ENCODE measurements at places on chromosomes 5 and 9.

DNA sequence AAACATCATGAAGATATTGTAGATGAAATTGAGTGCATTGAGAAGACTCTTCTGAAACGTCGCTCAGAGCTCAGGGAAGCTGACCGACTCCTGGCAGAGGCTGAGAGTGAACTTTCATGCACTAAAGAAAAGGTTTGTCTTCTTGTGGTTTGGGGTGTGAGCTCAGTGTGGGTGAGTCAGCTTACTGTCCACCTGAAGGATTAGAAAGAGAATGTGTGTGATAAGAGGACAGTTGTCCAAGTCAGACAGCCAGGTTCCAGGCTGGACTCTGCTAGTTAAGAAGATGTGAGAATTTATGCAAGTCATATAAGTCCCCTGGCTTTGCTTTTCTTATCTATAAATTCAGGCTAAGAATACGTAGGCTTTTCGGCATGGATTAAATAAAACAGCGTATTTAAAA is 46.9 kb downstream of the RAB14 start:
- DNase-seq = no peak

DNA sequence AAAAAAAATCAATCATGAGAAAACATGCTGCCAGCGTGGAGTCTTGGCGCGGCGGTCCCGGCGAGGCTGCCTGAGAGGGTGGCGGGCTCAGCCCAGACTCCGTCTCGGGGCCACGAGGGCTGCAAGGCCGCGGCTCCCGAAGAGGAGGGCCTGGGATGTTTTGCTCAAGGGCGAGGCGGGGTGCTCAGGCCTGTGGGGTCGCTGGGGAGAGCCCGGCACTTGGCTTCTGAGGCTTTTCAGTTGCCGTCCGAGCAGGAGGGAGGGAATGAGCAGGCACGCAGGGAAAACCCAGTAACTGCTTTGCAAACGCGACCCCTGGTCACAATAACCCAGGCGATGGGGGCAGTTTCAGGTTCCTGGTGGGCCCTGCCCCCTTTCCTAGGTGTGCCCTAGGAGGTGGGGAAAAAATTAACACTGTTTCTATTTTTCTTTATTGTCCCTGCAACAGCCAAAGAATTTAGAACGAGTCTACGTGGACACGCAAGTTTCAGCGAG is 3.2 kb upstream of the IRX2 start:
- DNase-seq = no peak

GRCh38 chr5:95628933-95629332 is 9.0 kb downstream of the GPR150 start:
- no peak for DNase-seq

- DNase-seq = peak; percentile 52
Observed at GRCh38 chr5:134582941-134583340, 49.7 kb downstream of the SAR1B start.

GRCh38 chr9:21684831-21685362 is 117.5 kb upstream of the MTAP start:
- no peak for DNase-seq

DNA sequence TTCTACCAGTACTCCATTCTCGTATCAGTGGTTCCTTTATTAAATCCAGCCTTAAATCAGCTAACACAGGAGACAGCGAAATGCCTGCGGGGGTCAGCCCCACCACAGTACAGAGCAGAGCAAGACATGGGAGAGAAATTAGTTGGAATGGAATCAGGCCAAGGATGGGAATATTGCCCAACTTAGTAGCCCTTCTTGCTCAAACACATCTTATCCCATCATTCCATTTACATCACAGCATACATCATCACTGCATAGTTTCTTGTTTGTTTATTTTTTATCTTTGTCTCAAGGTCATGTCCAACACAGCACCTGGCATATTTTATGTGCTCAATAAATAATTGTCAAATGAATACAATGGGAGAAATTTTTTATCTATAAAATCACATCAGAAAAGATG is 34.3 kb upstream of the DAB2 start:
- DNase-seq = no peak

- no peak for DNase-seq
Observed at GRCh38 chr9:114861922-114862605, 56.2 kb upstream of the TNFSF15 start.

GRCh38 chr5:173786286-173787187 is 101.6 kb upstream of the CPEB4 start:
- no peak for DNase-seq

GRCh38 chr5:160363211-160363610 is 7.2 kb downstream of the C1QTNF2 start:
- peak; percentile 49 for DNase-seq

DNA sequence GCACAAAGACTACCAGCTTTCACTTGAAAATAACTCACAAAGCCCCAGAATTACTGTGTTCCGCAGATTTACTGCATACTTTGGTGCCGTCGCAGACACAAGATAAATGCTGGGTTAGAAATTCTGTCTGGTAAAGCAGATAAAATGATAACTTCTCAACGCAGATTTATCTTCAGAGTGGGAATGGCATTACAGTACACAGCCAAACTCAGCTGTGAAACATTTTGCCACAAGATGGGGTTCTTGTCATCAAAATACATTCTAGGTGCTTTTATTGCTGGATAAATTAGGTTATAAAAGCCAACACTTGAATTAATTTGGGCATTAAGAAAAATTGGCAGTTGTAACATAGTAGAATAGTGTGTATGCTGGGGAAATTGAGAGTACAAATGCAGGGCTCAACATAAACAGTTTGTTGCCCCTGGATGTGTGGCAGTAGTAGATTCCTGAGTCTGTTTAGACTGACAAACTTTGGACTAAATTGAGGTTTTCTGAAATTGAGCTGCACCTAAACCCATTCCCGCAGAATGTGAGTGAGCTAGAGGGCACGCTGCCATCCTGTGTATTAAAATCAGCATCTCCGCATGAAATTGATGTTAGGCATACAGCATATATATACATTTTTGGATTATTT is 61.1 kb downstream of the LMNB1 start:
- DNase-seq = no peak

DNA sequence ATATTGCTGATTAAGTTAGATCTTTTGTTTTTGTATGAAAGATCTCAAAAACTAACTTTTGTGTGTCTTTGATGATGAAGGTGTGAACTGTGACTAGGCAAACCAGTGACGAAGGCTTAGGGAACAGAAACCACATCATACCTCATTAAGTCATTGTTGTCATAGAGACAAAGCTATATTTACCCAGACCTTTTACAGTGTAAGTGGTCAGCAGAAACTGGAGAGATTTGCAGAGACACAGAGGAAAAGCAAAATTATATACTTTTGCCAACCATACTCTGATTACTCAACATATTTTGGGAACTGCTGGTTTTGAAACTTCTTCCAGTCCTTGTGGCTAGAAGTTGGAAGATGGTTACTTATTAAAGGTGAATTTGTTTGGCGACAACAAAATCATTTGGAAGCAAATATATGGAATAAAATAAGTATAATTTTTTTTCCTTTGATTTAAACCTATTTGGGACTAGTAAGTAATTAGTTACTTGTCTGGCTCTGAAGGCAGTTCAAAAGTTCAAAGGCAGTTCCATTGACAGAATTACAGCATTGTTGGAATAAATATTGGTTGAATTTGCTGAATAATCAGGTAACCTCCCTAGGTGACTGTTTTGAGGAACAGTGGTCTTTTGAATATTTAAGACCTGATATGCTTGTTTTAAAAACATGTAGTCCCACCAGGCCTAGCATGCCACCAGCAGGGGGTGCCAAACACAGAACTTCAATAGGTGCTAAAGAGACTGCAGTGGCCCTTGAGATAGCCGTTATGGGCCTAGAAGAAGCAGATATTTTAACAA is 103.8 kb downstream of the RPS23 start:
- DNase-seq = peak; percentile 85

GRCh38 chr9:106970219-106970975 is 107.4 kb downstream of the ZNF462 start:
- DNase-seq = no peak

DNA sequence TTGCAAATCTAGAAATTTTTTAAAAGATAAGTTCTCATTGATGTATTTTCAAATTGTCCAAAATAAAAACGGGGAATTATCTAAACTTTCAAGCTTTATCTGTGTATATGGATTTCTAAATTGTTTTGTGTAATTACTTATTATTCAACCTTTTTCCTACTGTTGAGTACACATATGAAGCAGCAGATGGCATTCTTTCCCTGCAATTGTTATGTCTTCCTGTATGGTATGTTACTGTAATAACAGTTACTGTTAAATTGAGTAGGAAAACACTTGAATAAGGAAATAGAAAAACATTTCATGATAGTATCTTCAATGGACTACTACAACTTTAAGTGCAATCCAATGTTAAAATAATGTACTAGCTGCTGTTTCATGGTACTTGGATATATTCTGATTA is 124.8 kb downstream of the RANBP17 start:
- DNase-seq = no peak

DNA sequence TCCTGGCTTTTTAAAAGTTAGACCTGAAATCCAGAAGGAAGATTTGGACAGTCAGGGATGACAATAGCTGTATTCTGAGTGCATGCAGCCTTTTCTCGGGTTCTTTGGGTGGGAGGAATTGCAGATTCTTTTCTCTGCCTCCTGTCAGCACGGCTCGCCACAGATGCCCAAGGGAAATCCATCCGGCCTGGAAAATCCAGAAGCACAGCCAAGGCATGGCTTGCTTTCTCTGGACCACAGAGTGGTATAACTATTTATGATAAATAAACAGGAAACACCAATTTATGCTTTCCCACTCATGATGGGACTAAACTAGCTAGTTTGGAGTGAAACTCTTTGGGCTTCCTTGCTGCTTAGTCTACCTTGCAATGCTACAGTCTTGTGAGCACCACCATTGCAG is 59.1 kb downstream of the C9orf152 start:
- no peak for DNase-seq

- DNase-seq = no peak
Observed at GRCh38 chr5:96763026-96763425, 44.7 kb downstream of the ERAP1 start.

All from right cardiac atrium (tissue), 5 donors.